ENCODE measurements at places on chromosomes 11 and 22.

DNA sequence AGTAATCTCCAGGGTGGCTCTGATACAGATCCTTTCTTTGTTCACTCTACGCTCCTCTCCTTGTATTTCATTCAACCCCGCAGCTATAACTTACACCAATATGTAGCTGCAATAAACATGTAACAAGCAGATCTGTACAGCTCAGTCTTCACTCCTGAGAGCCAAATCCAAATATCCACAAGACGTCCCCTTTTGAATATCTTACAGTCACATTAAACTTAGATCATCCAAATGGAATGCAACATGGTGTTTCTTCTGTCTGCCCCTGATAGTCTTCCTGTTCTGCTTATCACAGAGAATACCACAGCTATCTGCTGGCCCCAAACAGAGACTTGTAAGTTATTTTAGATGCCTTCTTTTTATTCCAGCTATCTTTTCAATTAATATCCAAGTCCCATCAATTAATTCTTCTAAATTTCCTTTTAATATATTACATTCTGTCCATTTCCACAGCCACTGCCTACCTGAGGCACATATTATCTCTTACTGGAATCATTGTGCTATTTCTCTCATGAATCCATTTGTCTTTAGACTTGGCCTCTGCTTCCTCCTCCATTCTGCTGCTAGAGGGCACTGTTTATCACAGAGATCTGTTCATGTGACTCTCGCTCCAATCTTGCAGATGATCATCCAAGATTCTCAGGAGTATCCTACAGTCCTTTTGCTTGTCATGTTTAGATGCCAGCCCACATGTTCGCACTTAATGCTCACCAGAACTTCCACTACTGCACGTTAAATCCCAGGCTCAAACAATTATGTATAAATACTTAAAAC is 908.6 kb downstream of the NTM start:
- DNase-seq, result no peak

DNA sequence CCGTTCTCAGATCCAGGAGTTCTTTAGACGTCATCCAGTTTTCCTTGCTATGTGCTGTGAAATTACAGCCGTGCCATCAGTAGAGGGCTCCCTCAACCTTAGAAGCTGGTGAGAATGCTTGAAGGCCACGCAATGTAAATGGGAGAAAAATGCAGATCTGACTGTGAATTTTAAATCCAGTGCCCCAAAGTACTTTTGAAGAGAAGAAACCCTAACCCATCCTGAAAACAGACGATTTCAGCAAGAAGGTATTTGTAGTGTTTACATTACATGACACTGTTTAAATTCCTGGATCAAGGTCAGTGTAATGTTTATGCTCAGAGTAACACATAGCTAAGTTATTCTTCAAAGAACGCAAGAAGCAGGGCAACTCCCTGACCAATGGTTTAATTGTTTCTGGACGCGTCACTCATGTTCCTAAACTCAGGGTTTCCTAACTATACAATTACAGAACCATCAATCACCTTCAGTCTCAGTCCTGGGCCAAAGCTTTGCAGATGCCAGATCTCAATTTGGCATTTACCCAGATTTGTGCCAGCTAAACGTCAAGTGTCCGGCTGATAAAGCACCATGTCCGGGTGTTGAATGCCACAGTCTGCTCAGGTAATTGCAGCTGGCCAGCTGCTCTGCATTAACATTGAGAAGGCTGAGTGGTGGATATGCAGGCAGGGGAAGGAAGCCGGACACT is 38.2 kb downstream of the ADAMTS8 start:
- peak; percentile 2 for DNase-seq

- no peak for DNase-seq
Measured at GRCh38 chr11:36577859-36578258, 10.1 kb downstream of the RAG1 start.

GRCh38 chr11:23679041-23679440 is 817.8 kb upstream of the LUZP2 start:
- DNase-seq, result no peak

DNA sequence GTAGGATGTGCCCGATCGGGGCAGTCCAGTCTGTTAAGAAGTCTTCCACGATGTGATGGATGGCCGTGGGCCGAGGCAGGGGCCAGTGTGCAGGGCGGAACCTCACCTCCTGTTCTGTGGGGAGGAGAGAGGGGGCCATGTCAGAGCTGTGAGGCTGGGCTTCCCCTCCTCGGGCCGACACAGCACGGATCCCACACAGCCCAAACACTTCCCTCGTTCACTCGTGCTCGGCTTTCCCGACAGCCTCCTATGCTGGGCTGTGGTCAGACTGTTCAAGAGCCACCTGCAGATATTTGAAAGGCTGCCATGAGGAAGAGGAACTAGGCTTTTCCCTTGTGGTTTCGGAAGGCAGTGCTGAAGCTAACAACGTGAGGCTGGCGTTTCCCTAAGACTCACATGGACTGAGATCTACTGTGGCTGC is 12.3 kb upstream of the TXN2 start:
- DNase-seq, result no peak

Measured in SHP77 treated with DMSO at 0.1 percent for 48 hours (cell line).